Activated CD8-positive, alpha-beta T cell treated with anti-CD3 and anti-CD28 coated beads for 36 hours (primary cell): ENCODE measurements at places on chromosomes 1 and 21. TPM values are rescaled to one million over a fixed set of nuclear protein-coding genes. Genes with fewer than 3 reads are reported as not detected.

DNA sequence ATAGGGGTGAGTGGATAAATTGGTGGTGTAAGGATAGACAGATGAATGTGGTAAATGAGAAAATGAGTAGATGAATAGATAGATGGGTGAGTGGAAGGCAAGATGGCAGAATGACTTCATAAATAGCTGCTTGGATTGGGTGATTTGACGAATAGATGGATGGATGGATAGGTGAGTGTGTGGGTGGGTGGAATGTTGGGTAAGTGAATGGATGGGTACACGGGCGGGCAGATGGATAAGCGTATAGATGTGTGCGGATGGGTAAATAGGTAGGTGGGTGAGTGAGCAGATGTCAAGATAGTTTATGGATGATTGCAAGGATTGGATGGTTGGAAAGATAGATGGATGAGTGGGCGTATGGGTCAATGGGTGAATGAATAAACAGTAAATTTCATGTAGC, 59.3 kb downstream of the EPHB2 start:
- no peak overlapping the region for H3K4me3 ChIP-seq
- H3K36me3 ChIP-seq = no peaks in the 10 kb centered on the region
- no peak for DNase-seq
- H3K4me1 ChIP-seq = no peaks in the 10 kb centered on the region
- peaks cover 4% of the 10 kb centered on the region for H3K27me3 ChIP-seq

DNA sequence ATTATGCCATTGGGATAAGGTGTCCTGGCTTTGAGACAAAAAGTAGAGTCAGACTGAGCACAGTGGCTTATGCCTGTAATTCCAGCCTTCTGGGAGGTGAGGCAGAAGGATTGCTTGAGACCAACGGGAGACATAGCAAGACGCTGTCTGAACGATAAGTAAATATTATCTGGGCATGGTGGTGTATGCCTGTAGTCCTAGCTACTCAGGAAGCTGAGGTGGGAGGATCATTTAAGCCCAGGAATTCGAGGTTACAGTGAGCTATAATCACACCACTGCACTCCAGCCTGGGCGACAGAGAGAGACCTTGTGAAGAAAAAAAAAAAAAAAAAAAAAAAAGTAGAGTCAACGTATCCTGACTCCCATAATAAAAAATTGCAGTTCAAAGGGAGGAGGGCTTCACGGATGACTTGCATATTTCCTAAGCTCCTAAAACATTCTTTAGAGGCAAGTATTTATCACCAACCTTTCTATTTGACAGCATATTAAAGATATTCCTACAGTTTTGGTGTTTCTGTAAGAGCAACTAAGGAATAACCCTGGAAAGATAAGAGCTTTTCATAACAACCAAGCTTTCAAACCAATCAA, 141.2 kb downstream of the SLC44A5 start:
- no peaks in the 10 kb centered on the region for H3K36me3 ChIP-seq
- DNase-seq = no peak
- H3K27me3 ChIP-seq = no peaks in the 10 kb centered on the region
- H3K4me3 ChIP-seq = no peak overlapping the region
- no peaks in the 10 kb centered on the region for H3K4me1 ChIP-seq

S100B gene
- total RNA-seq = 2.7 TPM

DNA sequence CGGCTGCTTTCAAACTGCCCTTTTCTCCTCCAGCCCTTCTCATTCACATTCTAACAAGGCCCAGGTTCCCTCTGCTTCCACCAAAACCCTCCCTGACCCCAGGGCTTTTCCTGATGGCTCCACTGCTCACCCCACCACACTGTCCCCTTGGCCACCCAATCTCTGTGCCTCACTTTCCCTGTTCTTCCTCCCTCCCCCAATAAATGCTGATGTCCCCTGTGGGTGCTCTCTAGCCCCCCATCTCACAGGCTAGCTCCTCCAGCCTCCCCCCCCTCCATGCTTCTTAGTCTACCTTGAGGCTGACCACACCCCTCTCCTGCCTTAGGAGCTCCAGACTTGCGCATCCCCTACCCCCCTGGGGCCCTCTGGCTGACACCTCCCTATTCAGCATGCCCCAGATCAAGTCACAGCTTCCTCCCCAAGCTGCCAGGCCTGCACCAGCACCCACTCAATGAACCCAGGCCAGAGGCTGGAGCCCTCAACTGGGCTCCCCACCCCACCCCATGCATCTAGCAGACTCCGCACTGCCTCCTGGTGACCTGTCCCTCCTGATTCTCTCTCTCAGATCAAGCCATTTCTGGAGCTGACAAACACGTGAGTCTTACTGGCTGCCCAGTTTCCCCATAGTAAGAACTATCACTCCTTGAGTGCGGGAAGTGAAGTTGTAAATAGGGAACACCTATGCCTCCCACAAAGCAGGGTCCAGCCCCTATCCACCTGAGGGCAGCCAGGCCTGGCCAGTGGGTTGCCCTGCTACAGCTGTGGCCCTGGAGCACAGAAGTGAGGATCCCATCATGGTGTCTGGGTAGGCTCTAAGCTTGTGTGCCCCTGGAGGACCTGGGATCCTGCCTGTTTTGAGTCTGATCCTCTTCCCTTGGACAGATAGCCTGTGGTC, 117.9 kb downstream of the DMRTB1 start:
- no peak overlapping the region for H3K27ac ChIP-seq
- no peak for DNase-seq

VWA5B1 gene
- total RNA-seq = not detected

PDZK1IP1 gene
- not detected for total RNA-seq

RXRG gene
- not detected for total RNA-seq

GRCh38 chr1:55860798-55861519, 645.8 kb upstream of the USP24 start:
- H3K36me3 ChIP-seq = no peaks in the 10 kb centered on the region
- no peak overlapping the region for H3K27ac ChIP-seq
- no peak overlapping the region for H3K4me3 ChIP-seq
- H3K4me1 ChIP-seq = no peaks in the 10 kb centered on the region
- peaks cover 6% of the 10 kb centered on the region for H3K27me3 ChIP-seq

- H3K4me1 ChIP-seq = peaks cover 3% of the 10 kb centered on the region
- H3K36me3 ChIP-seq = no peaks in the 10 kb centered on the region
- H3K4me3 ChIP-seq = no peak overlapping the region
- no peak overlapping the region for H3K27ac ChIP-seq
Measured at GRCh38 chr1:114270282-114270681, 116.6 kb upstream of the SYT6 start.

SFT2D2 gene
- 31.4 TPM for total RNA-seq

GRCh38 chr21:41970106-41970391, 16.2 kb upstream of the C2CD2 start:
- no peaks in the 10 kb centered on the region for H3K27me3 ChIP-seq
- no peak for DNase-seq
- peaks cover 13% of the 10 kb centered on the region for H3K4me1 ChIP-seq

DNA sequence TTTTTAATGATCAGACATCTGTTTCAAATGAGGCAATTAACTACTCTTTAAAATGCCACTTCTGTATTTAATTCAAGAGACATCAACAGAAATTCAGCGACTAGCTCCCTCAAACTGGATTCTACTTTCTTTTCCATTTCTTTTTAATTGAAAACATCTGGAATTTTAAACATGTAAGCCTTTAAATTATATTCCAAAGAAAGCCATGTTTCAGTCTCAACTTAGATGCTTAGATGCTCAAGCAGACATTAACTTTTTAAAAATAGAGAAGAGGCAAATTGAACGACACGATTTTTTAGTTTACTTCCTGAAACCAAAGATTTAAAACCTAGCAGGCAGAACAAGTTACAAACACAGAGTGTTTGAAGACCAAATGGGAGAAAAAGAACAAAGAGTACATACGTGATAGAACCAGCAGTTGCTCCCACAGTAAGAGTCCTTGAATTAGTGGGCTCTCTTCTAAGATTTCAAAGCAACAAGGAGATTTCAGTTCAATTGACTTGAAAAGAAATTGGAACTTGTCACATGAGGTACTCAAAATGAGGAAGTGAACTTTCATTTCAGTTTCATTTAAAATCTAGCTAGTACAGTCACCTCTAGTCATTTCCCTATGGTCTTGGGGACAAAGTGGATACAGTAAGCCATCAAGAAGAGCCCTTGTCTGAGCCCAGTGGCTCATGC, at the start of gene CTSS:
CTSS (minus strand) TSS at position 483 of the 681 bp plus-strand sequence. CDS start 1,015 bp downstream, outside the sequence.
- H3K4me3 ChIP-seq = peak within 1 kb of the TSS; percentile 90
- H3K36me3 ChIP-seq = peaks cover 19% of the 10 kb centered on the region
- peaks cover 34% of the 10 kb centered on the region for H3K4me1 ChIP-seq
- H3K27ac ChIP-seq = peak within 1 kb of the TSS; percentile 95
- no peaks in the 10 kb centered on the region for H3K27me3 ChIP-seq

GRCh38 chr21:36478941-36479340, 981 bp downstream of the CLDN14 start:
- peaks cover 3% of the 10 kb centered on the region for H3K27me3 ChIP-seq
- no peak for DNase-seq
- H3K36me3 ChIP-seq = no peaks in the 10 kb centered on the region
- H3K4me3 ChIP-seq = no peak overlapping the region
- no peaks in the 10 kb centered on the region for H3K4me1 ChIP-seq

DNA sequence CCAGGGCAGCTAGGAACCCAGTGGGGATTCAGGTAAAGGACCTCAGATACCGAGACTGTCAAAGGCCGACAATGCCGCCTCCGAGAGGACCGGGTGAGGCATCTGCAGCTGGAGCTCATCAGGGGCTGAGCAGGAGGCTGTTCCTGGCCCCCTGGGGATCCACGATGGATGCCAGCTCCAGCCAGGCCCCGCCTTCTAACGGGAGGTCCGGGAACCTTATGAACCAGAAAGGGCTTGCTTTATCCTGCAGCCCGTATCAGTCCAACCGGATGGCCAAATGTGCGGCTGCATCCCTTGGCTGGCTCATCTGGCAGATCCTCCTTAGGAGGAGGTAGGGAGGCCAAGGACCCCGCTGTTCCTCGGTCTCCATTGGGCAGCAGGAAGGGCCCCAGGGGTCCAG, 32.0 kb downstream of the SLC45A1 start:
- DNase-seq = no peak
- peaks cover 1% of the 10 kb centered on the region for H3K27me3 ChIP-seq
- no peak overlapping the region for H3K27ac ChIP-seq
- H3K4me1 ChIP-seq = no peaks in the 10 kb centered on the region

GIPC2 gene
- total RNA-seq = 0.18 TPM

- no peak overlapping the region for H3K4me3 ChIP-seq
- no peak overlapping the region for H3K27ac ChIP-seq
- no peak for DNase-seq
- H3K4me1 ChIP-seq = peaks cover 5% of the 10 kb centered on the region
Measured at GRCh38 chr1:220891224-220892085, 12.2 kb downstream of the HLX start.

GRCh38 chr1:29166291-29166878, 15.3 kb downstream of the SRSF4 start:
- H3K27ac ChIP-seq = peak overlapping the region; percentile 2
- H3K27me3 ChIP-seq = no peaks in the 10 kb centered on the region
- H3K4me3 ChIP-seq = no peak overlapping the region
- peaks cover 65% of the 10 kb centered on the region for H3K4me1 ChIP-seq

GRCh38 chr1:217561446-217561845, 69.4 kb downstream of the GPATCH2 start:
- DNase-seq = no peak
- no peak overlapping the region for H3K4me3 ChIP-seq

- H3K4me1 ChIP-seq = peaks cover 7% of the 10 kb centered on the region
- peak; percentile 59 for DNase-seq
- no peak overlapping the region for H3K27ac ChIP-seq
- H3K4me3 ChIP-seq = no peak overlapping the region
- no peaks in the 10 kb centered on the region for H3K36me3 ChIP-seq
- H3K27me3 ChIP-seq = peaks cover 5% of the 10 kb centered on the region
Measured at GRCh38 chr1:203480525-203481084, 5.0 kb downstream of the PRELP start.

CD1D gene
- total RNA-seq = not detected

- peaks cover 13% of the 10 kb centered on the region for H3K27me3 ChIP-seq
- no peak overlapping the region for H3K4me3 ChIP-seq
- no peak overlapping the region for H3K27ac ChIP-seq
- H3K4me1 ChIP-seq = peaks cover 12% of the 10 kb centered on the region
- no peaks in the 10 kb centered on the region for H3K36me3 ChIP-seq
- peak; percentile 27 for DNase-seq
Measured at GRCh38 chr1:178944729-178945128, 73.9 kb upstream of the ANGPTL1 start.

GRCh38 chr1:10848109-10848684, 51.8 kb upstream of the CASZ1 start:
- H3K27ac ChIP-seq = no peak overlapping the region
- no peaks in the 10 kb centered on the region for H3K4me1 ChIP-seq
- no peak overlapping the region for H3K4me3 ChIP-seq
- H3K36me3 ChIP-seq = no peaks in the 10 kb centered on the region
- DNase-seq = no peak
- no peaks in the 10 kb centered on the region for H3K27me3 ChIP-seq

- H3K36me3 ChIP-seq = no peaks in the 10 kb centered on the region
- DNase-seq = no peak
- H3K27ac ChIP-seq = no peak overlapping the region
- H3K27me3 ChIP-seq = peaks cover 3% of the 10 kb centered on the region
Measured at GRCh38 chr1:214719207-214719606, 116.2 kb downstream of the CENPF start.

DNA sequence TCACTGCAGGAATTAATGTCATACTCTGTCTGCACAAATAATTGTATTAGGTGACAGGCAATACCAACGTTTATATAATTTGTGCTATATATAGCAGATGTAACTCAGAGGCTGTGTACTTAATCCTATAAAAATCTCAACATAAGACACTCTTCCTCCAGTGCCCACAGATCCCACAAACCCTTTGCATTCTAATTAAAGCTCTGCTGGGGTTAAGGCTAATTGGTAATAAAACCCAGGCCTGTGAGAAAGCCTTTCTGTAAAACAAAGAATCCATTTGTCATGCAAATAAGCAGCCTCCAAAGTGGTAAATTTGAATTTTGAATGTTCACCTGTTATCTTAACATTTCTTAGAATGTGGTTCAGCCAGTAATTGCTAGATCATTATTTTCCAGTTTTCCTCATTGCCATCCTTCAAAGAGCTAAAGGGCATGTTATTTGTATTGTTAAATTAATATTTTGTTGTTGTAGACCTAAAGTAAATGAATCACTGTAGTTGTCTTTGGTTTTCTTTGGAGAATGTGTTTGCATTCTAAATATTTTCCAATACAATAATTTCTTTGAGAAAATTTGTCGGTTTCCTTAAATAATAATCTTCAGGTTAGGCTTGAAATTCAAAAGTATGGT, 46.3 kb upstream of the PRDX6 start:
- H3K4me3 ChIP-seq = no peak overlapping the region
- peaks cover 25% of the 10 kb centered on the region for H3K4me1 ChIP-seq
- H3K36me3 ChIP-seq = no peaks in the 10 kb centered on the region
- no peak for DNase-seq
- no peaks in the 10 kb centered on the region for H3K27me3 ChIP-seq

LCE1F gene
- not detected for total RNA-seq

DNA sequence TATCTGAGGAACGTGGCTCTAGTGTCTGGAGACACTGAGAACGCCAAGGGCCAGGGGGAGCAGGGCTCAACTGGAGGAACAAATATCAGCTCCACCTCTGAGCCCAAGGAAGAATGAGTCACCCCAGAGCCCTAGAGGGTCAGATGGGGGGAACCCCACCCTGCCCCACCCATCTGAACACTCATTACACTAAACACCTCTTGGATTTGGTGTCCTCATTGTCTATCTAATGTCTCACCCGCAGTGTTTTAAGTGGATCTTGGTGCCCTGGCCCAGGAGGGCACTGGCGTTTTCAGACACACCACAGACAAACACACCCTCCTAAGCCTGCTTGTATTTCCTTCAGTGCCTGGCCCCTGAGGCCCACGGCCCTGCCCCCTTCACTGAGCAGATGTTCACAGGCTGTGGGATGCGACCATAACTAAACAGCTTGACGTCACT, 2.2 kb upstream of the FALEC start:
- H3K27me3 ChIP-seq = no peaks in the 10 kb centered on the region
- no peaks in the 10 kb centered on the region for H3K36me3 ChIP-seq
- no peak overlapping the region for H3K27ac ChIP-seq
- no peak for DNase-seq
- no peak overlapping the region for H3K4me3 ChIP-seq
- H3K4me1 ChIP-seq = peaks cover 12% of the 10 kb centered on the region

KIFAP3 gene
- total RNA-seq = 14.7 TPM

ADAM30 gene
- not detected for total RNA-seq
